ENCODE measurements at places on chromosomes 3 and 15.

DNA sequence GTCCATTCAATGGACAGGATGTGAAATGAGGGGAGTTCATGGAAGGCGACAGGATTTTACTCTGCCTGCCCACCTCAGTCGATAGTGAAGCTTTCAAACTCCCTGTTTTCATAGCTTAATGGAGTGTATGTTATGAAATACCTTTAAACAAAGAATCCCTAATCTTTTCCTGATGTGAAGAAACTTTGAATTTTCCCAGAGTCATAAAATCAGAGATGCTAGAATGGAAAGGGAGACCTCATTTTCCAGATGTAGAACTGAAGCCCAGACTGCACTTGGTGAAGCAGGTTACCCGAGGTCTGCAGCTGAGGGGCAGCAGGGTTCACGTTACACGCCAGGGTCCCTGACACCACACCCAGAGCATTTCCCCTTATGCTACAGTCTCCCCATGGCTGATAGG is 34.7 kb upstream of the LACTB start:
- DNase-seq = no peak

DNA sequence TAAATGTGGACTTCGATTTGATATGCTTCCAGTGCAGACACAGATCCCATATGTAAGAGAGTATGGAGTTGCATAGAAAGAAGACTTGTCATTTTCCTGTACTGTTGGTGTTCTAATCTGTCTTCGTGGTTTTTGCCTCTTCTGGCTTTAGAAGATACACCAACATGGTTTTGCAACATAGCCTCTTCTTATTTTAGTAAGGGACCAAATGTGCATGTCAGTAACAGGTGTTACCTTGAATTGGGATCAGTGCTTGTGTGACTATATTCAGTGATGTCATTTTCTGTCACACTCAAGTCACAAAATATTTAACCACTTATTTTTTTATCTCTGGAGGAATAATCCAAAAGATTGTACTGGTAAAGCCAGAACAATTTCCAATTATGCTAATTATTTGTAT is 140.4 kb downstream of the SNRPN start:
- DNase-seq = no peak

- no peak for DNase-seq
Measured at GRCh38 chr3:93843981-93844380, 129.7 kb downstream of the PROS1 start.

DNA sequence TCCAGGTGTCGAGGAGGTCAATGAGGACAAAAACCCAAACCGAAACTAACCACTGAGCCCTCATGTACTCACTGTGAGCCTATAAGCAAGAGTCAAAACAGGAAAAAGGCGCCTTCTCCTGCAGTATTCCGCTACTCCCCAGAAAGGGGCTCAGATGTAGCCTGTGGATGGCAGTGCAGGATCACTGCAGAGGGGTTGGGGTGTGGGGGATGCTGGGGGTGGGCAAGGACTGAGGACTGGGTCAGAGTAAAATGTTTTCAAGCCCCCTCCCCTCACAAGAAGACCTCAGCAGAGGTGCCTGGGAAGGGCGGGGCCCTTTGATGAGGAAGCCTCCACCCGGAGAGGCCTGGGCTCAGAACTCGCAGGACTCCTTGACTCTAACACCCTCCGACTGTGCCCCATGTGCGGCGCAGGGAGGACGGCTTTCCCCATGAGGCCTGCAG is 170.1 kb downstream of the OSBPL10 start:
- DNase-seq = no peak

DNA sequence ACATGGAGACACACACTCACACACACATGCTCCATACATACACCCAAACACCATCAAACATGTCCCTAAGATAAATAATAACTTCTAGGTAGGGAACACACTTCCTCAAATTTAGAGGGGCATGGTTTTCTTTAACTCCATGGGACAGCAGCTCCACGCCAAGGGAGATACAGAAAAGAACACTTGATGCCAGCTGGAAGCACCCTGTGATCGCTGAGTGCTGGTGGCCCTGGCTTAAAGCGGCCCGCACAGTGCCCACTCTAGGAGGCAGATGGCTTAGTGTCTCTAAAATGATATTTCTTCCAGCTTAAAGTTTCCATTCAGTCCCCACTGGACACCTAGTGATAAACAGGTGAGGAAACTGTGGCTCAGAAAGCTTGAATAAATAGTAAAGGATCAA is 232.9 kb downstream of the UACA start:
- DNase-seq = no peak
